ENCODE measurements at places on chromosomes 1 and 21. TPM values are rescaled to one million over a fixed set of nuclear protein-coding genes. Genes with fewer than 3 reads are reported as not detected.

CLK2 gene
- total RNA-seq, result 53.5 TPM

ERICH3 gene
- total RNA-seq, result 0.38 TPM

KMO gene
- total RNA-seq, result 0.09 TPM

VCAM1 gene
- 84.0 TPM for total RNA-seq

MYBPH gene
- total RNA-seq, result not detected

CD1E gene
- not detected for total RNA-seq
